ENCODE measurements at places on chromosomes 16 and 17. TPM values are rescaled to one million over a fixed set of nuclear protein-coding genes. Genes with fewer than 3 reads are reported as not detected.

The C1QTNF1 gene
- polyA plus RNA-seq, result 11.6 TPM

The HEXIM2 gene
- 9.3 TPM for polyA plus RNA-seq

The RCVRN gene
- not detected for polyA plus RNA-seq

The WSCD1 gene
- polyA plus RNA-seq, result 0.03 TPM

The IGSF6 gene
- not detected for polyA plus RNA-seq

The KRT24 gene
- polyA plus RNA-seq, result not detected

The ITGAL gene
- 0.28 TPM for polyA plus RNA-seq

The SREBF1 gene
- 20.4 TPM for polyA plus RNA-seq

The SHISA6 gene
- polyA plus RNA-seq, result not detected

The GAS7 gene
- 0.12 TPM for polyA plus RNA-seq

The ASGR2 gene
- polyA plus RNA-seq, result not detected

The KRTAP4-3 gene
- not detected for polyA plus RNA-seq

The CA10 gene
- not detected for polyA plus RNA-seq

The HBA2 gene
- polyA plus RNA-seq, result not detected

The SLC16A6 gene
- not detected for polyA plus RNA-seq

The CD300E gene
- not detected for polyA plus RNA-seq

The MYO15A gene
- polyA plus RNA-seq, result 0.43 TPM

The GAS2L2 gene
- polyA plus RNA-seq, result not detected

The KRT33A gene
- not detected for polyA plus RNA-seq

The TBX2 gene
- 37.8 TPM for polyA plus RNA-seq

The TIGD7 gene
- polyA plus RNA-seq, result 2.3 TPM

The BAHCC1 gene
- 3.6 TPM for polyA plus RNA-seq

The NPIPB6 gene
- polyA plus RNA-seq, result 0.50 TPM

The TPPP3 gene
- 36.2 TPM for polyA plus RNA-seq

The SLC5A11 gene
- polyA plus RNA-seq, result not detected

The TLK2 gene
- polyA plus RNA-seq, result 75.9 TPM

The CCL1 gene
- not detected for polyA plus RNA-seq

The SYT17 gene
- polyA plus RNA-seq, result 0.39 TPM

The TMEM114 gene
- polyA plus RNA-seq, result not detected

The IKZF3 gene
- polyA plus RNA-seq, result not detected

The CSNK2A2 gene
- polyA plus RNA-seq, result 27.0 TPM

The GINS2 gene
- 9.0 TPM for polyA plus RNA-seq

The KRTAP4-6 gene
- polyA plus RNA-seq, result not detected

Measured in SK-N-SH (cell line).